Activated CD8-positive, alpha-beta memory T cell treated with anti-CD3 and anti-CD28 coated beads, Interleukin-2, amount 50 U/mL, for 48 hours (primary cell): ENCODE measurements at places on chromosomes 3 and 15.
A peak's percentile ranks its signal among the peaks of the same experiment; 100 is the strongest.

GRCh38 chr15:78804391-78804792 lies 6.9 kb downstream of the ADAMTS7 start:
- no peak for DNase-seq

DNA sequence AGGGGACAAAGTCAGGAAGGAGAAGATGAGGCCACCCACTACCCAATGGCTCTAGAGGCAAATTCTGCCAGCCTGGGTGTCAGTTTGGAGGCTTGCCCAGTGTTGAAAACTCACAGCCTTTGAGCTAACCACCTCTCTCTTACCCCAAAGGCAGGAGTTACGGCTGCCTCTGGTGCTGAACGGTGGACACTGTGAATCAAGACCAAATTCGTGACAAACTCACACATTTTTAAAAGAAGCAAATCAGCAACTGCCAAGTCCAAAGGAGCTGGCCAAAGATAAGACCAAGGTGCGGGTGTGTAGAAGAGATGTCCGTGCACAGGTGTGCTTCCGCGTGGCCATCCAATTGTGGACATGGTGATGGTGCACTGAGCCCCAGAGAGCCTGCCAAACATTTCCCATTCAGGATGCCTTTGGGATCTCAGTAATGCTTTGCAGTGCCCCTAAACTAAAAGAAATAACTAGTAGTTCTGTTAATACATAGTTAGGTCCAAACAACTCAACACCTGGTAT lies 74.6 kb downstream of the FAM174B start:
- DNase-seq = peak; percentile 20

- DNase-seq = no peak
Measured at GRCh38 chr3:70530626-70531025, 218.2 kb upstream of the MDFIC2 start.

DNA sequence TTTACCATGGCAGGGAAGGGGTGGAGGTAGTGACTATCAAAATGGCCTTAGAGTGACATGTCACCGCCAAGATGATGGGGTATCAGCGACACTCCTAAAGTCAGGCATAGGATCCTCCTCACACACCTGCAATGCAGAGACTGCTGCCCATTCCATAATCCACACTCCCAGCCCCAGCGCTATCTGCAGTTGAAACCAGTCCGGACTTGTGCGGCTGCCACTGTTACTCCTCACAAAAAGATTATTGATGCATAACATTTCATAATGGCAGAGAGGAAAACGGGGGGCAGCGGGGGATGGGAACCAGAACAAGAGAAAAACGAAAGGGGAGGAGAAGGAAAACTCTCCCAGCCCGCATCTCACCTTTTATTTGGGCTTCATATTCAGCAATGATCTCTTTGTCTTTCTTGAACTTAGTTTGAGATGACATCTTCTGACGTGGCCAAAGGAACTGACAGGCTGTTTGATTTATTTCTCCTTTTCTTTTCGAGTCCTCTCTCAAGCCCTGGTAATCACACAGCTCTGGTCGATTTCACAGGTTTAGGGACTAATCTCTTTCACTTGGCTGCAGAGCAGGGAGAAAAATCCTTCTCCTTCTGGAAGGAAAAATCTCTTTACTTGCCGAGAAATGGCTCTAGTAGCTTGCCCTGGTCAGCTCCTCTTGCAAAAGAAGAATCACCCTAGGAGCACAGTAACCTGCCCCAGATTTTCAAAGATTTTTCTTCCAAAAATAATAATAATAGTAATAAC lies 749 bp downstream of the SRGAP3 start:
- no peak for DNase-seq

DNA sequence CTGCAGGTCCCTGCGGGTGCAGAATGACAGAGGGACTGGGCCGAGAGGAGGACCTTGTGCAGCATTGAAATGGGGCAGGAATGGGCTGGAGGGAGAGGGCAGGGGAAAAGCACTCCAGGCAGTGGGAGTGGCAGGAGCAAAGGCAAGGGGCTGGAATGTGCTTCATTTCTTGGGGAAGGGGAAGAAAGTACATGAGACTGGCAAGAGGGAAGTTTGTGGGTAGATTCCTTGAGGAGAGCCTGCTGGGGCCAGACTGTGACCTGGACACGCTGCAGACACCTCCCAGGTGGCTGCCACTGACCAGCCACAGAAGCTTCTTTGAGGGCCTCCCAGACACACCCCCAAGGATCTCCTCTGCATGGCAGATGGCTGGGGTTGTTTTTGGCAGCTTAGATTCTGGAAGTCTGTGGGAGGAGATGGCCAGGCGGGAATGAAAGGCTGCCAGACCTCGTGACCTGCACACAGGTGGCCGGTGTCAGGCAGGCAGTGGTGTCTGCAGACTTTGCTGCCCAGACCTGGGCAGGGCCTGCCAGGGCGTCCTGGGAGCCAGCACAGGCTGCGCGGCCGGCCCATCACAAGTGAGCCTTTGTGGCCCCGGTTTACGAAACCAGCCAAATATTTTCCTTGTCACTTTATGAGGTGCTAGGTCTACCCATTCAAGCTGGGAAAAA lies 53.1 kb downstream of the SPSB4 start:
- no peak for DNase-seq

- DNase-seq = no peak
Measured at GRCh38 chr3:13590841-13591520, 42.1 kb downstream of the FBLN2 start.

- DNase-seq = no peak
Measured at GRCh38 chr15:95600367-95600766, 730.1 kb upstream of the NR2F2 start.

- no peak for DNase-seq
Measured at GRCh38 chr15:27690290-27690689, 408.8 kb downstream of the OCA2 start.

GRCh38 chr15:70063980-70064379 lies 33.7 kb downstream of the TLE3 start:
- DNase-seq = no peak

GRCh38 chr15:52284164-52284563 lies 11.4 kb downstream of the MYO5C start:
- DNase-seq = no peak

GRCh38 chr3:69329892-69330291 lies 56.0 kb downstream of the FRMD4B start:
- DNase-seq = no peak

GRCh38 chr3:12812812-12813211 lies 16.3 kb downstream of the CAND2 start:
- no peak for DNase-seq

DNA sequence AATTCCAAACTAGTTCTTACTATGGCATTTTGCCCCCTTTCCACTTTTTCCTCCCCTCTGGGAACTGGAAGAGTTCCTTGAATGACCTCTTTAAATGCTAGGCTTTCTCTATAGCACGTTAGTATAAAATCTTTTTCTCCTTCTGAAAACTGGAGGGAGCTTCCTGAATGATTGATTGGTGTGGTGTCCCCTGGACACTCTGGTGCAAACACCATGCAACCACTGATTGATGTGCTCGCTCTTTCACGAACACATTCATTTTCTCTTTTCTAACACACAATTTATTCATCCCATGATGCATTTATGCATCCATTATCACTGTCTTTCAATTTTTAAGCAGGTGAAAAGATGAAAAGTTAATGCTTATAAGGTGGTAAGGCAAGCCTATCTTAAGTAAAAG lies 159.1 kb upstream of the NANOGP8 start:
- no peak for DNase-seq

DNA sequence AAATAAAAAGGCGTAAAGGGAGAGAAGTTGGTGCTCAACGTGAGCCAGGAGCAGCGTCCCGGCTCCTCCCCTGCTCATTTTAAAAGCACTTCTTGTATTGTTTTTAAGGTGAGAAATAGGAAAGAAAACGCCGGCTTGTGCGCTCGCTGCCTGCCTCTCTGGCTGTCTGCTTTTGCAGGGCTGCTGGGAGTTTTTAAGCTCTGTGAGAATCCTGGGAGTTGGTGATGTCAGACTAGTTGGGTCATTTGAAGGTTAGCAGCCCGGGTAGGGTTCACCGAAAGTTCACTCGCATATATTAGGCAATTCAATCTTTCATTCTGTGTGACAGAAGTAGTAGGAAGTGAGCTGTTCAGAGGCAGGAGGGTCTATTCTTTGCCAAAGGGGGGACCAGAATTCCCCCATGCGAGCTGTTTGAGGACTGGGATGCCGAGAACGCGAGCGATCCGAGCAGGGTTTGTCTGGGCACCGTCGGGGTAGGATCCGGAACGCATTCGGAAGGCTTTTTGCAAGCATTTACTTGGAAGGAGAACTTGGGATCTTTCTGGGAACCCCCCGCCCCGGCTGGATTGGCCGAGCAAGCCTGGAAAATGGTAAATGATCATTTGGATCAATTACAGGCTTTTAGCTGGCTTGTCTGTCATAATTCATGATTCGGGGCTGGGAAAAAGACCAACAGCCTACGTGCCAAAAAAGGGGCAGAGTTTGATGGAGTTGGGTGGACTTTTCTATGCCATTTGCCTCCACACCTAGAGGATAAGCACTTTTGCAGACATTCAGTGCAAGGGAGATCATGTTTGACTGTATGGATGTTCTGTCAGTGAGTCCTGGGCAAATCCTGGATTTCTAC lies at the start of gene RARB:
Gene RARB (plus strand): TSS at position 322 of the 847 bp plus-strand sequence. CDS start 469 bp downstream, at position 791.
- DNase-seq = no peak

DNA sequence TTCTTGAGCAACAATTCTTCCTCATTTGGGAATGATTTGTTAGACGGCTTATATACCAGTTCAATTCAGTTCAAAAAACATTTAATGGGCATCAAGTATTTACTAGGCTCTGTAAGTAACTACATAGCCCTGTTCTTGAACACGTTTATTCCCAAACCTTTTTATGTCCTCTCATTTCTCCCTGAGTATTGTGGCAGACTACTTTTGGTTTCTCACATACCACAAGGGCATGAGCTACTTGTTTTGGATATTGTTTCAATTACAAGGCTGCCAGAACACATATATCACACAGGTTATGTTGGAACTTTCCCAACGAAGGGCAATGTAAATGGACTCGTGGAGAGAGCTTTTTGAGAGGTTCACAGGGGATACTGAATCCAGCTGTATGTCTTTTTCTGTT lies 363.8 kb upstream of the NAALADL2 start:
- DNase-seq = no peak

DNA sequence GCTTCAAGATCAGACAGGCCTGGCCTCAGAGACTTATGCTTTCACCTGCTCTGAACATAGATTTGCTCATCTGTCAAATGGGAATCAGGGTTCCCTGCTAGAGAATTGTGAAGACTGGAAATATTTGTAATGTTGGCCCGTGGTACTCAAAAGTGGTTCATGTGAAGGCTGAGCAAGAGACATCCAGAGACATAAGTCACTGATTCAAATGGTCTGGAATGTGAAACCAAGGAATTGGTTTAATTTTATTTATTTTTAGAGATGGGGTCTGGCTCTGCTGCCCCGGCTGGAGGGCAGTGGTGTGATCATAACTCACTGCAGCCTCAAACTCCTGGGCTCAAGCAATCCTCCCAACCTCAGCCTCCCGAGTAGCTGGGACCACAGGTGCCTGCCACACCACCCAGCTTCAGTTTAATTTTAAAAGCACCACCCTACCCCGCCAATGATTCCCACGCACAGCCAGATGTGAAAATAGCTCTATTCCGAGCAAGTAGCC lies 60.1 kb downstream of the DAPK2 start:
- no peak for DNase-seq

- DNase-seq = no peak
Measured at GRCh38 chr3:12060139-12060845, 56.1 kb downstream of the SYN2 start.

DNA sequence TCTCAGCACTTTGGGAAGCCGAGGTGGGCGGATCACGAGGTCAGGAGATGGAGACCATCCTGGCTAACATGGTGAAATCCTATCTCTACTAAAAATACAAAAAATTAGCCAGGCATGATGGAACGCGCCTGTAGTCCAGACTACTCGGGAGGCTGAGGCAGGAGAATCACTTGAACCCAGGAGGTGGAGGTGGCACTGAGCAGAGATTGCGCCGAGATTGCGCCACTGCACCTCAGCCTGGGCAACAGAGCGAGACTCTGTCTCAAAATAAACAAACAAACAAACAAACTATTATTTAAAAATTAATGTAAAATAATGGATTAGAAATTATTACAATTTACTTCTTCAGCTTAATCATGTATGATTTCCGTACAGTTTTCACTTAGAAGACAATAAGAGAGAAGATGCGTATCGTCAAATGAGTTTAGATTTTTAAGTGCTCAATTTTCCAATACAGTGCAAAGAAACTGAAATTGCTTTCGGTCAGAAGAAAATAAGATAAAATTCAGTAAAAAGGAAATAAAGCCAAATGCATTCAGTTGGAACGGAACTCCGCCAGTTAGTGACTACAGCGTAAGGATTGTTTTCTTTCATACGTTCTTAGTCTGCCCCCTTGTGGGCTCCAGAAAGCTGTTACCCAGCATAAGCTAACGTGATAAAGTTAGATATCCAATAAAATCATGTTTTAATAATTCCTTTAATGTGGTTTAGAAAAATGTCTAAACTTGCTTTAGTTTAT lies 24.8 kb downstream of the AADAC start:
- no peak for DNase-seq

DNA sequence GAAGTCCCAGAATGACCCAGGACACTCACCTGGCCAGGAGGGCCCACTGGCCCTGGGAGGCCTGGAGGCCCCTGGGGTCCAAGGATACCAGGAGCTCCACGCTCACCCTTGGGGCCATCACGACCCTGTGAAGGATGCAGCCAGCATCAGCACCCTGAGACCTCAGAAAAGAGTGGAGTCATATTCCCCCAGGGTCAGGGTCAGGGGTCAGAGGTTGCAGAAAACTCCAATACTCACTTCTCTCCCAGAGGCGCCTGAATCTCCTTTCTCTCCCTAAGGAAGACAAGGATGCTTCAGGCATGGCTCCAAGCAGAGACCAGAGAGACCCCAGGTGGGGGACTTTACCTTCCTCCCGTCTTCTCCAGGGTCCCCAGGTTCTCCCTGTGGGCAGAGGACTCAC lies 13.1 kb upstream of the UCN2 start:
- DNase-seq = no peak

DNA sequence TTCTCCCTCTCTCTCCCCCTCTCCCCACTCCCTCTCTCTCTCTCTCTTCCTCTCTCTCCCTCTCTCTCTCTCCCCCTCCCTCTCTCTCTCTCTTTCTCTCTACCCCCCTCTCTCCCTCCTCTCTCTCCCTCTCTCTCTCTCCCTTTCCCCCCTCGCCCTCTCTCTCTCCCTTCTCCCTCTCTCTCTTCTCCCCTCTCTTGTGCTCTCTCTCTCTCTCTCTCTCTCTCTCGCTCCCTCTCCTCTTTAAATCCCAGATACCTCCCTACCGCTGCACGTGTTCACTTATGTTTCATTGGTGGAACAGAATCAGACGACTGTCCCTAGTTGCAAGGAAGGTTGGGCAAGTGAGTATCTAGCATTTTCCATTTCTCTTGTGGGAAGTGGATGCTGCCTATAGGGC lies 166.5 kb downstream of the EBLN2 start:
- no peak for DNase-seq

GRCh38 chr3:169954142-169954756 lies 12.4 kb upstream of the SEC62 start:
- DNase-seq = no peak

DNA sequence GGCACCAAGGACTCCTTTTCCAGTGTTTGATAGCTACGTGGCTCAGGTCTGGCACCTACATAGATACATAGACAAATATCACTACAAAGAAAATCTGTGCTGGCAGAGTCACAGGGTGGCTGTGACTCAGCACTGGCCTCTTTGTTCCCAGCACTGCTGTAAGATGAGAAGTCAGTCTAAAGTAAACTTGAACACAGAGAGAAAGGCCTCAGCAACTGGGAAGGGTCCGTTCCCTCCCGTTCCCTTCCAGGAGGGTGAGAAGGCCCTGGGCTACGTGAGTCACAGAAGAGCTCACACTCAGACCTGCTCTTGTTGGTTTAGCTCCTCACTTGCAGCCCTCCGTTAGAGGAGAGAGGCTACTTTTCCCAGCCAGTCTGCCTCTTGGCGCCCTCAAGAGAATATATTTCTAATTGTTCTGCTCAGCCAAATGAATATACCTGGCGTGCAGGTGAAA lies 23.1 kb downstream of the ANXA2 start:
- no peak for DNase-seq
